Cortex of kidney (tissue), 1 donor: ENCODE measurements at places on chromosomes 16 and 17.

- DNase-seq, result no peak
Observed at GRCh38 chr17:63609816-63610573, 9.3 kb downstream of the TACO1 start.

DNA sequence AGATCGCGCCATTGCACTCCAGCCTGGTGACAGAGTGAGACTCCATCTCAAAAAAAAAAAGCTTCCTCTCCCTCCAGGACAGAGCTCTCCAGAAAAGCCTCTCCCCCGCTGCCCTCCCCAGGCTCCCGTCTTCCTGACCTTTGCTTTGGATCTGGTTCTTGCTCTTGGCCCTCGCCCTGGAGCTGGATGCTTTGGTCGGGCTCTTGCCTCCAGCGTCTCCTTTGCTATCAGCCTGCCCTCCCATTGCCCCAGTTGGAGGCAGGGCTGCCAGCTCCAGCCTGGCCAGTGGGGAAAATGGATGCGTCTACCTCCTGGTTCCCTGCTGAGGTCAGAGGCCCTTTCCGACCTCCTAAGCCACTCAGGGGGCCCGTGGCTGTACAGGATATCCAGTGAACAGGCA, 35.9 kb downstream of the TRARG1 start:
- no peak for DNase-seq

- no peak for DNase-seq
Observed at GRCh38 chr17:15966879-15967248, 21.9 kb downstream of the ADORA2B start.

DNA sequence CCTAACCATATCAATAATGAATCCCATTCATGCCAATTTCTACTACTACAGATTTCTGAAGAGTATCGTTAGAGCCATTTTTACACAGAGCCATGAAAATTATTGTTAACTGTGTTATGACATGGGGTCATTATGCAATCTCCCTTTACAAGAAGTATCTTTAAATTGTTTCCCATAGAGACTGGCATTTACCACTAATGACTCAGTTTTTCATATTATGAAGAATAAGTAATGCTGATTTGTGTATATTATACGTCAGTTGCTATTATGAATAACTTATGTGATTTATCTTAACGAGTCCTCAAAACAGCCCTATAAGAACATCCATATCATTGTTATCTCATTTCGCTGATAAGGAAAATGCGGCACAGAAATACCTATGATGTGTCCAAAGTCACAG, 173.8 kb downstream of the KCNJ2 start:
- no peak for DNase-seq

DNA sequence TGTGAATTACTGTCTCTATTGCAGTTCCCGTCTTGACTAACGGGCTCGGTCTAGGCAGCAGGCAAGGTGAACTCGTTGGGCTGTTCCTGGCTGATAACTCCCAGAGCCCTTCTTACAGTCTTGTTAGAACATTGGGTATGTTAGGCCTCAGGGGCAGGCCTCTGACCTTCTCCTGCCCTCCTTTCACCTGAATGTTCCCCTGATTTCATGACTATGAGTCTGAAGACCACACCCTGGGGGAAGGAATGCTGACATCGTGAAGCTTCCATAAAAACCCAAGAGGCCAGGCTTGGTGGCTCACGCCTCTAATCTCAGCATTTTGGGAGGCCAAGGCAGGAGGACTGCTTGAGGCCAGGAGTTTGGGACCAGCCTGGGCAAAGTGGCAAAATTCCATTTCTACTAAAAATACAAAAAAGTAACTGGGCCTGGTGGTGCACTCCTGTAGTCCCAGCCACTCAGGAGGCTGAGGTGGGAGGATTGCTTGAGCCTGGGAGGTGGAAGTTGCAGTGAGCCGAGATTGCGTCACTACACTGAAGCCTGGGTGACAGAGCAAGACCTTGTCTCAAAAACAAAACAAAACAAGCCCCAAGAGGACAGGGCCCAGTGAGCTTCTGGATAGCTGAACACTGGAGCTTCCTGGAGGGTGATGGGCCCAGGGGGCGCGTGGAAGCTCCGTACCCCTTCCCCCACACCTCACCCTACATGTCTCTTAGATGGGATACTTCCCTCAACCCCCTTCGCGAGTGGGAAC, 47.8 kb upstream of the FBXO47 start:
- DNase-seq, result no peak

- no peak for DNase-seq
Observed at GRCh38 chr17:37847811-37848331, 76.3 kb upstream of the TBC1D3K start.

DNA sequence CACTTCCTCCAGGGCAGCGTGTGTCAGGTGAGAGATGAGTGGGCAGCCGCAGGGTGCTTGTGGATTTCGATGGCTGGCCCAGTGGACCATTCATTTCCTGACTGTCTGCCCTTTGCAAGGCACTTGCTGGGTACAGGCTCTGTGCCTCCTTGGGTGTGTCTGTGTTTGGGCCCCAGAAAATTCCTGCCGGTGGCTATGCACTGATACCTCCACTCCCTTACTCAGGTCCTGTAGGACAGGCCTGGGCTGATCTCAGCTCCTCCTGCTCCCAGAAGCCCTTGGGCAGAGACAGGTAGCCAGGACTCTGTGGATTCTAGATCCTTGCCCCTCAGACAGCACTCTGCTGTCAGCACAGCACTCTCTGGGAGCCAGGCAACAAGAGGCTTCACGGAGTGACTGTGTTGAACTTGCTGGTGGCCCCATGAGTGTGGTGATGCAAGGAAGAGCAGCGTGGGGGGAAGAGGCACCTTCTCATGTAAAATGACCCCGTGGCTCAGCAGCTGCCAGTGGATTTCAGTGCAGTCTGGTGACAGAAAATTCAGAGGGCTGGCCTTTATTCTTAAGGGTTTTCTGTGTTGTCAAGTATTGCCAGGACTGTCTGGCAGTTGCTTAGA, 29.0 kb downstream of the PGS1 start:
- no peak for DNase-seq
